Eye (tissue), 1 donor: ENCODE measurements at places on chromosomes 6 and 20.

- DNase-seq, result no peak
Observed at GRCh38 chr6:6379573-6379972, 59.1 kb upstream of the F13A1 start.

GRCh38 chr6:133799043-133799442 is 89.9 kb upstream of the TCF21 start:
- no peak for DNase-seq

GRCh38 chr20:8807480-8808201 is 261.2 kb upstream of the PLCB4 start:
- no peak for DNase-seq

DNA sequence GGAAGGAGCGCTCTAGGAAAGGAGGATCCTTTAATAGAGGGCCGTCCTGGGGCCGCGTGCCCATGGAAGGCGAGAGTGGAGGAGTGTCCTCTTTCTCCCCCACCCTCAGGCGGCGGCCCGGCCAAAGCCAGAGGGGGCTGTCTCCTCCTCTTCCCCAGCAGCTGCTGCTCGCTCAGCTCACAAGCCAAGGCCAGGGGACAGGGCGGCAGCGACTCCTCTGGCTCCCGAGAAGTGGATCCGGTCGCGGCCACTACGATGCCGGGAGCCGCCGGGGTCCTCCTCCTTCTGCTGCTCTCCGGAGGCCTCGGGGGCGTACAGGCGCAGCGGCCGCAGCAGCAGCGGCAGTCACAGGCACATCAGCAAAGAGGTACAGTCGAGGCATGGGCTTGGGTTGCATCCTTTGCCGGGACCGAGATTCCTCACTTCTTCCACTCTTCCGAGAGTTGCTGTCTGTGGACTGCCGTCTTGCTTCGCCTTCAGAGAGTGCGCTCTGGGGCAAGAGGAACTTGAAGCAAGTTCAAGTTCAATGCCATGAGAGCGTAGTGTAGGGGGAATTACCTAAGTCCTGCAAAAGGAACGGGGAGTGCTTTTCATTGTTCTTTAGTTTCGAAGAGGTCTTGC is at the start of gene LAMA2:
LAMA2 (plus strand) TSS at position 148 of the 621 bp plus-strand sequence; CDS start at position 256, 108 bp downstream.
- peak; percentile 89 for DNase-seq

DNA sequence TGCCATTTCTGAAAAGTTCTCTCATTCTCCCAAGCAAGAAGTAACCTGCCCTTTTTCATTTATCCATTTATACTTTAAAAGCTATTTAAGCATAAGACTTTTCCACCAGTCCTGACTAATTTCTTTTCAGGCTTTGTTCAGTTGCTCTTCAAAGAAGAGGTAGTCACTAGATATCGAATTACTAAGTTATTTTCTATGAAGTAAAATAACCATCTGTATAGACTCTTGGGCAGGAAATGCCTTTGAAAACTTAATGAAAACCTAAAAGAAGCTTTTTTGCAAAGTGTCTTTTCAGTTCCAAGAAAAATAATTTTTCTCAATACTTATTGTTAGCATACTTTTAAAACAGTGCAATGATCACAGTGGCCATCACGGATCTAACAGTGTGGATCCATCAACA is 31.3 kb upstream of the LAMP5 start:
- no peak for DNase-seq

- DNase-seq, result no peak
Observed at GRCh38 chr6:7960848-7961247, 50.3 kb upstream of the TXNDC5 start.

- no peak for DNase-seq
Observed at GRCh38 chr6:33577106-33577535, 3.0 kb downstream of the BAK1 start.

DNA sequence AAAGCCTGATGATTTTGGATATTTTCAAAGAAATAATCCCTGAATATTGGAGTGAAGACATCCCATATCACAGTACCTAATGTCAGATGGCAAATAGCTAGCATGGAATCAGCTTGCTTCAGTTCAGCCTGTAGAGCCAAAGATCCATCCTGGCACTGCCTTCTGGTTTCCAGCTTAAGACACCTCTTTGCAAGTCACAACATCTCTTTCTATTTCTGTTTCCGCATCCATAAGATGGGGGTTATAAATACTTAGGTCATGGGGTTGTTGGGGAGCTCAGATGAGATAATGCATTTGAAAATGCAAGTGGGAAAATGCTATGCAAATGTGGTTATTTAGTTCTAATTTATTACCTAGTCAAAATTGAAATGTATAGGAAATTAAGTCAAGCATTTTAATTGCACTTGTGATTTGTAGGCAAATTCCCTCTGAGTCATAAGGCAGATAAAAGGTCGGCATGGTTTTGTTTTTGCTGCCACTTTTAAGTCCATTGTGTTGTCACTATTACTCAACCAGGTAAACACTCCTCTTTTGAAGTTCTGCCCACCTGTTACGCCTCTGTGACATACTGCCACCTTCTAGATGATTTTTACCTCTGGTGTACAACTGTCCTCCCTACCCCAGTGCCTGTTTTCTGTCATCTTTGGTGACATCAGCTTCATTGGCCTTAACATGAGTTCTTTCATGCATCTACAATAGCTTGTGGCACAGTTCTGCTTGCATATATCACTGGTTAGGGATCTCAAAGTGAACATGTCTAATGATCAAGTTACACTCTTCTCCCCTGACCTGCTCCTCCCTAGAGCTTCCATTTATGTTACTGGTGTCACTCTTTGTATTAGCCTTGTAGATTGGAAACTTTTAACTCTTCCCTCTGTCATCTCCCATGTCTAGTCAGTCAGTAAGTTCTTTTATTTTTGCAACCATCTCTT is 96.6 kb downstream of the CDKAL1 start:
- DNase-seq, result no peak

GRCh38 chr20:50499938-50500337 is 10.2 kb upstream of the PTPN1 start:
- no peak for DNase-seq

GRCh38 chr20:62133864-62134263 is 9.3 kb downstream of the PSMA7 start:
- DNase-seq, result no peak

DNA sequence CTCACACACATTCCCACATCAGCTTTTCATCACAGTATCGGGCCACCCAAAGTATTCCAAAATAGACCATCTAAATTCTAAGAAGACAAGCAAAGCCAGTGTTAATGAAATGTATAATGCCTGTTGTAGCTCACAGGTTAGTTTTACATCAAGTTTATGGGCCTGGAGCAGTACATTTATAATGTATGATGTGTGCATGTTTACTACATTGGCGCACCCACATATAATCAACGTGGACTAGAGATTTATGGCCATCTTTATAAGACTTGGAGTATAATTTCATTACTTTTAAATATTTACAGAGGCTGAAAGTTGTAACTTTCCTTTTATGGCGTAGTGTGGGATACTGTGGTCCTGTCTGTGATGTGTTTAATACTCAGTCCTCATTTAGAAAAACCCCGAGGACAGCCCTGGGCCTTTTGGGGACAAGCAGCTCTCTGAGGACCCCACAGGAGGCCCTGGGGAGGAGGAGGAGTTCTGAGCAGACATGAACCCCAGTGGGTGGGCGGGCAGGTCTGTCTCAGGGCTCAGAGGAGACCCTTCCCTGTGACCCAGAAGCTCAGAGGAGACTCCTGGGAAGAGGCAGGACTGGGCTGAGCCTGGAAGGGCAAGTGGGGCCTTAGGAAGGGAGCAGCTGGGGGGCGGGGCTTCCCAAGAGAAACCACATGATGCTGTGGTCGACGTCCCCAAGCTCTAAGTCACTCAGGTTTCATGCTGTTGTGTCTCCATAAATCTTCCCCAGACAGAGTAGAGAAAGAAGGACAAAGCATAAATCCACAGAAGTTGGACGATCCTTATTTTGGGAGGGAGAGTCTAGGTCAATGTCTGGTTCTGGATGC is 232.1 kb downstream of the PREX1 start:
- DNase-seq, result no peak

DNA sequence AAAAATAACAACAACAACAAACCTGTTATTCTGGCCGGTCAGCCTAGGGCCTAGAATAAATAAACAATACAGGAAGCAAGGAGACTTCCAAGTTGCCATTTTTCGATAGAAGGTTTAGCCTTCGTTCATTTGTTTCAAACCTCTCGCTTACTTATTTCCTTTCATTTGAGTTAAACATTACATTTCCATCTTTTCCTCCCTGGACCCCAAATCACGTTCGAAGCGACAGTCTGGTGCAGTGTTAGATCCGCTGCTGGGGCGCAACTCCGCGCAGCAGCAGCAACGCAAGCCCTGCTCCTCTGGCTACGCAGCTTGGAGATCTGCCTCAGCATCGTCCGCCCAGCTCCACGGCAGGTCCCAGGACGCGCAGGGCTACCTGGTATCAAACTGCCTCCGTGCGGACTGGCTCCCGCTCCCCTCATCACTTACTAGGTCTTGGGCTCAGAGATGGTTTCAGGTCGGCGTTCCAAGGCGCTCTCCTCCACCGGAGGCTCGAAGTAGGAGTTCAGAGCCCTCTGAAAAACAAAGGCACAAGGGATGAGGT is 530 bp downstream of the TDP2 start:
- no peak for DNase-seq

- no peak for DNase-seq
Observed at GRCh38 chr20:41991412-41991811, 373.2 kb upstream of the CHD6 start.

GRCh38 chr6:146260886-146261285 is 232.0 kb downstream of the GRM1 start:
- no peak for DNase-seq

DNA sequence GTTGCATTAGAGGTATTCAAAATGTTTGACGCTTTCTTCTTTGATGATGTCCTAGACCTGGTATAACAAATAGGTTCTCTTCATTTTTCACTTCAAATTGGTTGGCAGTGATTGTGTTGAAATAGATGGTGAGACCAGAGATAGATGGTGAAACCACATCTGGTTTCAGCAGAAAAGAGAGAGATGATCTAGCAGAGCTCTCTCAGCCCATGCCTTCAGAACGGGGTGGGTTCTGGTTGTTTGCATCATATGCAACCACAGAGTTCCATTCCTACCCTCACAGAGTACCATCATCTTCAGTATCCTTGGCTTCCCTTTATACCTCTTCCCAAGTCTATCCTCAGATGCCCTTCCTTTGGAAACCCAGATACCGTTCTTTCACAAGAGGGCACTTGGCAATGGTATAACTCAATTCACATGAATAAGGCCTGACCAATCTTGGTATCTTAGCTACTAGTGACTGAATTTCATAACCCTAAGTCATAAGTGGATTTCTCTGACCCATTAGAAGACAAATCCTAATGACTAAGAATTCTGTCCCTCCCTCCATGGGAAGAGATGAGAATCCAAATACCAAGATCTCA is 93.7 kb downstream of the UBE3D start:
- no peak for DNase-seq

- no peak for DNase-seq
Observed at GRCh38 chr20:44622501-44623270, 28.8 kb downstream of the ADA start.

DNA sequence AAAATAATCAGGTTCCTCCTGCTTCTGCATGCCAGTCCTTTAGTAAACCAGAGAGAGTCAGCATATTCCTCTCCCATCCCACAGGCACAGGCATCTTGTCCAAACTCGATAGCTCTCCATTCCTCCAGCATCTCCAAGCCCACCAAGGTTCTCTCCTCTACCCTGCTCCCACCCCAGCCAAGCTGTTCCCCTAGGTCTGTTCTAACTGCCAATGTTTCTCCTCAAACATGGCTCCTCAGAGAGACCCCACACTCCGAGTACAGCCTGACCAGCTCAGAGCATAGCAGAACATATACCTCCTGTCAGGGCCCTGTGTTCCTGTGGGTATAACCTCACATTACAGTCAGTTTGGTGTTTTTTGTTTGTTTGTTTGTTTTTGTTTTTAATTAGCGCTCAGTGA is 177.8 kb downstream of the VEGFA start:
- no peak for DNase-seq

DNA sequence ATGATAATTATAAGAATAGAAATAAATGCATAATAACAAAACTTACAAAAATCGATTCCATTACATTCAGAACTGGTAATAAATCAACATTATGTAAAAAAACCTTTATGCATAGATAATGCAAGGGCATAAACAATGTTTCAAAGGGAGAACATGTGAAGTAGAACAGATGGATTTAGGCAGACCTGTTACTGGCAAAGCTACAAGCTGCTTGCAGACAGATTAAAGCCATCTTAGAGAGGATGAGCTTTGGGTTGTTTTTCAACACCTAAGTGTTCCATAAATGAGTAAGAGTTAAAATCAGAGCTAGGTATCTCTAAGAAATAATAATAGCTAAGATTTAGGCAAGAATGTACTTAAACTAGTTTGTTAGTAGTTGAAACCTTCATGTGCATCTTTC is 37.2 kb downstream of the SNAP25 start:
- no peak for DNase-seq

DNA sequence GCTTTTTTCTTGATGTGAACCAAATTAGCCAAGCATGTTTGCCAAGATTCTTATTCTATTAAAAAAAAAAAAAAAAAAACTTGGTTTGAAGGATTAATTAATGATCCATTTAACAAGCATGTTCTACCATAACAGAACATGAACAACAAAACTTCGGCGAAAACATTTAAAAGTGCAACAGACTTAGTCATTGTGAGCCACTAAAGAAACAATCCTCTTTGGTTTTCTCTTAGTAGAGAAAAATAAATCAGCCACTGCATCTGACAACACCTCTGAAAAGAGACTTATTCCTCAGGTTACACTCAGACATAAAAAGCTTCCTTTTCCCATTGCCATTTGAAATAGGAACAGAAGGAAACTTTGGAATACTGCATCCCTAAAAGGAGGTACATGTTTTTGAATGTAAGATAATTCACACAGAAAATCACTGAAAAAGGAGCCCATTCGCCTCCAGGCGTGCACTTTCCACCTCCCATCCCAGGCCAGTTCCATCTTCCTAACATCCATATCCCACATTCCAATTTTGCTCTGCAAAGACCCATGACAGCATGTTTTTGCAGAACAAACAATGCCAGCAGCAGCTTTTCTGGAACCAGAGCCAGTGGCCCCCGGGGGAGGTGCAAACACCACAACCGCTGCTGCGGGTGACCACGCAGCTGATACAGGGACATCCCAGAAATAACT is 79.5 kb downstream of the ZMYND8 start:
- DNase-seq, result no peak

- peak; percentile 86 for DNase-seq
Observed at GRCh38 chr6:89970609-89971337, 76.5 kb downstream of the GJA10 start.

DNA sequence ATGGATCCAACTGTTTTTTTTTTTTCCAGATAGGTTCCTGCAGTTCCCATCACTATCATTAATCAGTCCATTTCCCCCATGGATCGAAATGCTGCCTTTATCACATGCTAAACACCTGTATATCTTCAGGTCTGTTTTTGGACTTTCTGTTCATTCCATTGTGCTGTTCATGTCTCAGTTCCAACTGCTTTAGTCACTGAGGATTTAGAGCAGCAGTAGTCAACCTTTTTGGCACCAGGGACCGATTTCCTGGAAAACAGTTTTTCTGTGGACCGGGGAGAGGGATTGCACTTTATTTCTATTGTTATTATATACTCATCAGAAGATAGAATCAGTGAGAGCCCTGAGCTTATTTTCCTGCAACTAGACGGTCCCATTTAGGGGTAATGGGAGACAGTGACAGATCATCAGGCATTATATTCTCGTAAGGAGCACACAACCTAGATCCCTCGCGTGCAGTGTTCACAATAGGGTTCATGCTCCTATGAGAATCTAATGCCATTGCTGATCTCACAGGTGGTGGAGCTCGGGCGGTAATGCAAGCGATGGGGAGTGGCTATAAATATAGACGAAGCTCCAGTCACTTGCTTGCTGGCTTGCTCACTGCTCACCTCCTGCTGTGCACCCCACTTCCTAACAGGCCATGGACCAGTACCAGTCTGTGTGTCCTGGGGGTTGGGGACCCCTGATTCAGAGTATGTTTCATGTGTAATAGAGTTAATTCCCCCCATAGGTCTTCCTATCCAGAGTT is 46.0 kb downstream of the CAP2 start:
- no peak for DNase-seq
